Stimulated activated CD4-positive, alpha-beta T cell treated with anti-CD3 and anti-CD28 coated beads, Interleukin-1b, Interleukin-23, amount 100 ng/mL, for 1 hour (primary cell): ENCODE measurements at places on chromosomes 2 and 18.

DNA sequence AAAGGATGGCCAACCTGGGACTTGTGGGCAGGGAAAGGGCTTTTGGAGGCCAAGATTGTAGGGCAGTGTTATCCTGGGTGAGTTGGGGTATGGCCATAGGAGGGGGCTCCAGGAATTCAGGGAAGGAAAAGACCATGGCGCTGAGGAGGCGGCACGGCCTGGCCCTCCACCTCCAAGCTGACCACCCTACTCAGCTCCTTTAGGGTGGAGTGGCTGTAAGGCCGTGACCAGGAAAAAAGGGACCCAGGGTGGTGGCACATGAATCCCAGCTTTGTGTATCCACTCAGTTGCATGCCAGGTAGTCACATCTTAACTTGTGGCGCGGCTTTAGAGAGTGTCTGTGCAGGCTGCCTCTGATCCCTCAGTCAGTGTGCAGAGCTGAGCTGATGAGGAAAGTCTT is 168.1 kb downstream of the AGAP1 start:
- no peak for DNase-seq

DNA sequence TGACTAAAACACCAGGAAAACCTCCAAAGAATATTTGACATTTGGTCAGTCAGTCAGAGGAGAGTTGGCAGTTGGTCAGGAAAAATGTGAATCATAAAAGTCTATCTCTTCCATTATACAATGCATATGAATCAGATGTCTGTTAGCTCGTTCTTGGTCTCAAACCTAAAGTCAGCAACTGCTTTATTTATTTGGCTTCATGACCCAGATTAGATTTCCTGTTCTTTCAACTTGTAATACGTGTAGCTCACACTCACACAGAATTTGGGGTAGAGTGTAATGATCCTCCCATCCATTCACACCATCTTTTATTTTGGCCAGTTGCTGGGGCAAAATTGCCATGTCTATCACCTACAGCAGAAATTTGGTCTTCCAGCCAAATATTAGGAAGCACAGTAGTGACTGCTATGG is 81.9 kb upstream of the COL5A2 start:
- DNase-seq = no peak

GRCh38 chr18:39692367-39693015 is 2126.9 kb upstream of the CELF4 start:
- no peak for DNase-seq

- no peak for DNase-seq
These were observed 230.8 kb upstream of the CDH2 start for GRCh38 chr18:28407681-28408080.

GRCh38 chr2:75922191-75922590 is 211.5 kb upstream of the GCFC2 start:
- no peak for DNase-seq

DNA sequence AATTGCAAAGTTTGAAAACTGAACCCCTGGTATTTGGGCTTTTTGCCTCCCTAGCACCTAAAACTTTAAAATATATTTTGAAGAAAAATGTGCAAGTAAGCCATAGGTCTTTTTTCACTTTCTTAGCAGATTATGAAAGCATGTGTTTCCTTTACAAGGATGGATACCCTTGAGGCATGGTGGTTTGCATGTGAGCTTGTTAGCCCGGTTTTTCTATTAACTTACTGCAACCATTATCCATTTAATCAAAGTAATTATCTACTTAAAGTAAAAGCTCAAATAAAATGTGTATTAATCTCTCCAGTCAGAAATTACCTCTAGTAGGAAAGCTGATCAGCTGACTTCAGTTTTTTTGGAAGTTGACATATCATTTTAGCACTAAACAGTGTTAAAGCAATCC is 140.6 kb downstream of the EML6 start:
- DNase-seq = no peak

DNA sequence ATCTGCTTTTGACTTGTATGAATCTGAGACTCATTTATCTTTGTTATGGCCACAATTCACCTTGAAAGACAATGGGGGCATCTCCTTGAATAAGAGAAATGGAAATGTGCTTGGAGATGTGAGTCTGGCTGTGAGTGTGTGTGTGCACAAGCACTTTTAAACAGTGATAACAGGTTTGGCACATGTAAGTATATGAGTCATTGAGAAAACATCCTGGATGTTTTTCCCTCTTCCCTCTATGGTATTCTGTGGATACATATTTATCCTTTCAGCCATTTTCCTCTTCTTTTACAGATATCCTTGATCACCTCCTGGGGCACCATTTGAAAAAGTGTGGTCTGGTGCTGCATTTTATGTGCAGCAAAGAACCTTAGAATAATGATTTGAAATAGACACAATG is 317.3 kb upstream of the THUMPD2 start:
- DNase-seq = no peak

- no peak for DNase-seq
These were observed 228.9 kb downstream of the ADCYAP1 start for GRCh38 chr18:1133541-1133940.

- DNase-seq = no peak
These were observed 59.9 kb downstream of the AGAP1 start for GRCh38 chr2:235553696-235554100.

GRCh38 chr2:109475531-109476210 is 138.1 kb downstream of the SEPTIN10 start:
- DNase-seq = no peak

- DNase-seq = no peak
These were observed 1.4 kb downstream of the FAM171B start for GRCh38 chr2:186695081-186695756.

- DNase-seq = no peak
These were observed 38.7 kb downstream of the ZC3H8 start for GRCh38 chr2:112216167-112216566.

DNA sequence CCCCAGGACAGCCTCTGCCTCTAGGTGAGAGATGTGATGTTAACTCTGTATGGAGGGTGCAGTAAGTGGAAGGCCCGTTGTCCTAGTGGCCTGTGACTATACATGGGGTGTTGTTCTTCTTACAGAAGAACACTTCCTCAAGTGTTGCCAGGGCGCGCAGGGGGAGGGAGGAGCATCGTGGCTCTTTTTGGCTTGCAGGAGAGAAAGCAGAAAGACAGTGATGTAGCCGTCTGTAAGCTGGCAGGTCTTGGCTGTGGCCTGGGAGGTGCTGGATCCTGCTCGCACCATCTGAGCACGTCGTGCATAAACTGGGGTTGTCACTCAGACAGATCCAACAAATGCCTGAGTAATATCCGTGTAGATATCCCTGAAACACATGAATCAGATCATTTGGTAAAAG is 44.3 kb downstream of the ZNF236 start:
- DNase-seq = no peak

GRCh38 chr18:10293966-10294365 is 160.5 kb upstream of the APCDD1 start:
- DNase-seq = no peak

DNA sequence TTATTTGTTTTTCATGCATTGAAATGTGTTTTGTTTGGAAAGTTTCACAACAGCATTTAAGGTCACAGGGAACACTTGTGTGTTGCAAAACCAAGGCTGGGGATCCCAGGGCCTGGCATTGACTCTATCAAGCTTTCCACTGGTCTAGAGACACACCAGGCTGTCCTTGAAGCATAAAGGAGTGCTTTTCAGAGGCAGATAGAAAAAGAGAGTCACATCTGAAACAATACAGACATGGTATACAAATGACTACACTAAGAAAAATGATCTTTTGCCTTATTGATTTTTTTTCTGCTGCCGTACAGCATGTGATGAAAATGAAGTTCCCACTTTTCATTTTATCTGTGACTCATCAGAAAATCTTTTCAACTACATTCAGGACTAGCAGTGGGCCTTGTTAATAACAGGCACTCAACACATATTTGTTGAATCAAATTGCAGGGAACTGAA is 61.9 kb upstream of the ZCCHC2 start:
- no peak for DNase-seq

DNA sequence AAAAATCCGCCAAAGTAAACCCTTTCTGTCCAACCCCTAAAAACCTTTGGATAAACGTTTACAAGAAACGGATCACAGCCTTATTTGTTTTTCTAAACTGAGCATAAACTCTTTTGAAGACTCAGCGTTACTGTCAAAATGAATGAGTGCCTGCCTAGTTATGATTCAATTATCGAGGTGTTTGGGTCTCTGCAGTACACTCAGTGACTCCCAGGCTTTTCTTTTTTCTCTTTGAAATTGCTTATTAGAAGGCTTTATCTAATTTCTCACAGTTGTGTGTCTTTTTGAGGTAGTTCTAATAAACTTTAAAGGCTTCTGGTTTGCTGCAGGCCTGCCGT is 663 bp downstream of the RHBDD1 start:
- DNase-seq = no peak

DNA sequence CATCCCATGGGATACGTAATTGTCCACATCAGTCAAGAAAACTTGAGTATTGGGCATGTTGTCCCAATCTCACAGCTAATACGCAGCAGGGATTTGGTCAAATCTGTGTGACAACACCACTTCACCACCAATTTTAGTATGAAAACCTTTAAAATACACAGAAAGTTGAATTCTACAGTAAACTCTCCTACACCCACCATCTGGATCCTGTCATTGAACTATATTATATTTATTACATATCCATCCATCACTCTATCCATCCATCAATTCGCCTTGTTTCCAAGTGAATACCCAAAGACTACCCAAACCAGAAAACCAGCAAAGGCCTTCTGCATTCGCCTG is 846 bp upstream of the FKBP7 start:
- no peak for DNase-seq

- DNase-seq = no peak
These were observed 19.5 kb upstream of the CFAP36 start for GRCh38 chr2:55500025-55500424.

- no peak for DNase-seq
These were observed 145.7 kb downstream of the SMAD7 start for GRCh38 chr18:48804856-48805610.

DNA sequence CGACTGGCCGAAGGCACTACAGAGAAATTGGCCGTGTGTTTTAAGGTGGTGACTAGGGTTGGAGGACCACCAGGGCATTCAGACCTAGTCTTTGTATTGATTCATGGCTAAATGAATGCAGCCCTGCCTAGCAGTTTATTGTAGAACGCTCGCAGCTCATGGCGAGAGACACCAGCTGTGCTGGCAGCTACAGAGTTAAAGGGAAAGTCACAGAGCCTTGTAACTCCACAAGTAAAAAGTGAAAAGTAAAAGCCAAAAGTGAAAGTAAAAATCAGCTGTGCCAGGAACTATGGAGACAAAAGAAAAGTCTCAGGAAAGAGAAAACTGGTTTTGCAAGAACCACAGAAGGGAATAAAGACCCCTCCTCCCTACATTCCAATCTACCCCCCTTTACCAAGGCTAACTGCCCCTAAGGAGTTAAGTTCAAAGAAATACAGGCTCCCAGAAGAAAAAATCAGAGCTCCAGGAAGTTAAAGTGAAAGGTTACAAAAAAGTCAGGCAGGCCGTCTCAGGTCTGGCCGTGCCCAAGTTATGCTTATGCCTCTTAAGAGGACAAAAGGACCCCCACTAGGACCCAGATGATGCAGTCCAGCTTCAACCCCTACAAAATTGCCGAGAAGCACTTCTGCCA is 46.4 kb upstream of the SELENOI start:
- DNase-seq = no peak

DNA sequence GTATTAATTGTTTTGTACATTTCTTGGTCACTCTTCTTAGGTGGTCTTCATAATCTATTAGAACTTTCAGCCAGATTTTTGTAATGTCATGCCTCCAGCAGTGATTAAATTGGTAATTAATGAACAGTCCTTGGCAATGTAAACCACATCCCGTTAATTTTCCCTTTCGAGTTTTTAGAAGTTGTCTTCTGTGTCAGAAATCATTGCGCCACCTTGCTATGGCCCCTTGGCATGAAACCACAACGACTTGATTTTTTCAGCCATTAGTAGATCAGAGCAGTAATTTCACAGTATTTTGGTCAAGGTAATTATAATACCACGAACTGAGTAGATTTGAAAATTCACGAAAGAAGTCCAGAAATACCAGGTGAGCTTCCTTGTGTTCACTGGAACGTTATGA is 86.0 kb upstream of the OTX1 start:
- DNase-seq = no peak

GRCh38 chr2:109203246-109204011 is 74.4 kb downstream of the SH3RF3 start:
- DNase-seq = no peak

GRCh38 chr2:179981085-179981484 is 26.0 kb downstream of the CWC22 start:
- DNase-seq = no peak

DNA sequence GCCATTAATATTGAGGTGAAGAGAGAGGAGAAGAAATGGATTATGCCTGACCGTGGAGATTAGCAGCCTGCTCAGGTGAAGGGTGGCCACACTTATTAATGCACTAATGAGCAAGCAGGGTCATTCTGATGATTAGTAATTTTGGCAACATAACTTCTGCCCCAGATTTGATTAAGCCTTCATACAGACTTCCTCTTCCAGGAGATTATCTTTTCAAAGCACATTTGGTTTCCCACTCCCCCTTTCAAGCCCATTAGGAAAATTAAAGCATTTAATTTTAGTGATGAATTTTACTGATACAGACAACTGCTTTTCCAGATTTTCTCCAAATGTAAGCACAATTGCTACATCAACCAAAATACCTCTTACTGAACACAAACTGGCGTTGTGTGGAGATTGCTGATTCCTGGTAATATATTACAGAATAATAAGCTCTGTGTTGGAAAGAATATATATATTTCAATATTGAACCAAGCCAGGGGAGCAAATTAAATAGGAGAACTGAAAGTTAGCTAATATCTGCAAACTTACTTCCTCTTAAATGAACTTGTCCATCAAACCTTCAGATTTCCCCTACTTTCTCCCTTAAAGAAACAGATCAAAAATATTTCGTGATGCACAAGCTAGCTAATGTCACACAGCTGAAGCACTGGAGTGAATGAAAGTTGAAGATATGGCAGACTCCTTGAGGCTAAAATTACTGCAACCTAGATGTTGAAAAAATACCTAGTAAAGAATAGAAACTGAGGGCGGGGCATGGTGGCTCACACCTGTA is 140.8 kb downstream of the FAM210A start:
- DNase-seq = no peak

DNA sequence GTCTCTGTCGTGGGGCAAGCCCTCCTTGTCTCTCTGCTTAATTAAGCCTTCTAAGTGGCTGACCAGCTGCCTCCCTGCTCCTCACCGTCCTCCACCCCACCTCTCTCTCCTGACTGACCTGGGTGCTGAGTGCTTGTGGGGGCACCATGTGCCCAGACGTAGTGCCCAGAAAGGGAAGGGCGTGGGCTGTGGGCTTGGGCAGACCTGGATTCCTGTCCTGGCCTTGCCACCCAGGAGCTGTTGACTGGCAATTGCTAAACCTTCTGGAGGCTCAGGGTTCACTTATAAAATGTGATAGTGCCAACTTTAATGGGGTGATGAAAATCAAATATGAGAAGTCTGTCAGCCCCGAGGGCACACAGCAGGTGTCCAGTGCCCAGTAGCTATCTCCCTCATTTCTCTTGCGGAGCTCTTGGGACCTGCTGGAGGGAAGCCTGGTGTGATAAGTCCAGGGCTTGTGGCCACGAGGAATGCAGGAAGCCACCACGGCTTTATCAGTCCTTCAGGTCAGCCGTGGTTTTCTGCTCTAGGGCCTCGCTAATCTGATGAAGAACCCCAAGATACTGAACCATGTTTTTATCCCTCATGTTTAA is 22.0 kb upstream of the INHBB start:
- no peak for DNase-seq
